ENCODE measurements at places on chromosomes 12 and 14.

DNA sequence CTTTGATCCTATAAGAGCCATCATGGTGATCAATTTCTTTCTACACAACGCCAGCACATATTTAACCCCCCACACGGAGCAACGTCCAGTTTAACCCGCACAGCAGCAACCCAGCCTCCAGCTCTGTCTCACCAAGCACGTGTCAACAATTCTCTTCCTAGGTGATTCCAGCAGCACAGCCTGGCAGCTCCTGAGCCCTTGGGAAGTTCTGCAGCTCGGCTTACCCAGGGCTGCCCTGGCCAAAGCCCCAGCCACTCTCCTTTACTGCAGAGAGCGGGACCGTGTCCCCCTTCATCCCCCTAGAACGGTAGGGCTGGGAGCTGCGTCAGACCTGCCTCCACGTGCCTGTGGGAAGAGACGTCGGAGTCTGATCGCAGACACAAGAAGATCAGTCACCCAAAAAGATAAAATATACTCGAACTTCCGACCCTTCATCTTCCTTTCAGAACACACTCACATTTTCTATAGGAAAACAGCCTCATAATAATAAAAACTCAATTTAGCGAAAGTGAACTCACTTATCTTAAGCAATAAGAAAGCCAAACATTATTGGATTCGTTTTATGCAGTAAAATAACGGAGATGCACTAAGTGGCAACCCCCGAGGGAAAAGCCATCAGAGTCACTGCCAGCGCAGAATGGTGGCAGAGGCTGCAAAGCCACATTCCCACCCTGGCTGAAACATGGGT is 7.6 kb downstream of the TMEM121 start:
- DNase-seq = no peak

- no peak for DNase-seq
These were observed 186.6 kb upstream of the RMST start for GRCh38 chr12:97275728-97276590.

DNA sequence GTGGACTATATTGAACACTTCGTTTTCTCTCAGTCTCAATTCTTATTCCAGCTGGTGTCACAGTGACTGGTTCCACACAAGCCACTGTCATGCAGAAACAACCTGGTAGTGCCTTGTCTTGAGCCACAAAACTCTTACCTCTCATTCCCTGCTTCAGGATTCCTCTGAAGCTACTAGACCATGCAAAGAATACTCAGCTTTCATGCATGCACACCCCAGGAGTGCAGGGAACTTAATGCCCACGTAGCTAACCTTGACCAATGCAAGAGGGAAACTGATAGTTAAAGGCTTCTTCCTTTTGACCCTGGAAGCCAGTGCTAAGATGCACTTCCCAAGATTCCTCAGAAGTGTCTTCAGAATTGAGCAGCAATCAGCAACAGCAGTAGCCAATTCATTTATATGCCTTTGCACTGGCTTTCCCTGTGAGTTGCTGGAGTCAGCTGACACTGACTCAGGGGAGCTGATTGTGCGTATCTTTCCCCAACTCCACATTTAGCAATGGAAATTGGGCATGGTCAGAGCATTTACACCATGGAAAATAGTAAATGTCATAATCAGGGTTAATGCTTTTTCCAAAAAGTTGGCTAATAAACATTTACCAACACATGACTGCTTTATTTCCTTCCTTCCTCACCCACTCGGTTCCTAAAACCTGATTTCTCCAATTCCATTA is 113.6 kb upstream of the SLC35F4 start:
- no peak for DNase-seq

GRCh38 chr12:100326208-100326607 is 30.7 kb upstream of the SLC17A8 start:
- DNase-seq = no peak

GRCh38 chr12:52020539-52021336 is 14.0 kb downstream of the TAMALIN start:
- peak; percentile 74 for DNase-seq

DNA sequence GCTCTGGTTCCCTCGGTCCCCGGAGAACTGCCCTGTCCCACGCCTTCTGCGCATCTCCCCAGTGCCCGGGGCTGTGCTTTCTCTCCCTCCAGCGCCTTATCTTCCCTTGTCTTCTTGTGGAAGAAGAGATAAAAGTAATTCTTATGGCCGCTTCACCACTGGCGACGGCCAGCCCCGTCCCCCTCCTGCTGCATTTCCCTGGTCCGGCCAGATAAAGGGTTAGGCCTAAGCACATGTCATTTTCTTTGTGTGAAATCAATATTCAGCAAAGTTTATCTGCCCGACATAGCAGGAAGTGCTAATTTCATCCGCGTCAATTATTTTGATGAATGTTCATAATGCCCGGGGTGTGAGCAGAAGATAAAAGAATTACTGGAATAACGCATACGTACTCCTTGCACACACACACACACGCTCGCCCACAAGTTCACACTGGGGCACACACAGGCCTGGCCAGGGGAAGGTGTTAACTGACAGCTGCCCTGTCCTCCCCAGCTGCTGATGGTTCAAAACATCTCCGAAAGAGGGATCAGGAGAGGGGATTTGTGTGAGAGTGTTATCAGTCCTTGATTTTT is 177.7 kb upstream of the LHX5 start:
- DNase-seq = no peak

- no peak for DNase-seq
These were observed 33.4 kb downstream of the KITLG start for GRCh38 chr12:88546853-88547252.

DNA sequence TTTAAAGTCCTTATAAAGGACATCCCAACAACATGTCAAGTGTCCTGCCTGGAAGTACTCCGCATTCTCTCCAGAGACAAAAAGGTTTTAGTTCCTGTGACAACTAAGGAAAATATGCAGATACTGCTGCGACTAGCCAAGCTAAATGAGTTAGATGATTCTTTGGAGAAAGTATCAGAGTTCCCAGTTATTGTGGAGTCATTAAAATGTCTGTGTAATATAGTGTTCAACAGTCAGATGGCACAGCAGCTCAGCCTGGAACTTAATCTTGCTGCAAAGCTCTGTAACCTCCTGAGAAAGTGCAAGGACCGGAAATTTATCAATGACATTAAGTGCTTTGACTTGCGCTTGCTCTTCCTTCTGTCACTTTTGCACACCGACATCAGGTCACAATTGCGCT is 40.2 kb downstream of the RIC8B start:
- DNase-seq = no peak

- no peak for DNase-seq
These were observed 20.5 kb downstream of the SOAT2 start for GRCh38 chr12:53123578-53124351.

GRCh38 chr14:42541535-42542001 is 934.9 kb downstream of the LRFN5 start:
- no peak for DNase-seq

GRCh38 chr14:38887696-38888095 is 215.3 kb downstream of the SEC23A start:
- no peak for DNase-seq

GRCh38 chr12:94326234-94326633 is 133.4 kb downstream of the CEP83 start:
- no peak for DNase-seq

DNA sequence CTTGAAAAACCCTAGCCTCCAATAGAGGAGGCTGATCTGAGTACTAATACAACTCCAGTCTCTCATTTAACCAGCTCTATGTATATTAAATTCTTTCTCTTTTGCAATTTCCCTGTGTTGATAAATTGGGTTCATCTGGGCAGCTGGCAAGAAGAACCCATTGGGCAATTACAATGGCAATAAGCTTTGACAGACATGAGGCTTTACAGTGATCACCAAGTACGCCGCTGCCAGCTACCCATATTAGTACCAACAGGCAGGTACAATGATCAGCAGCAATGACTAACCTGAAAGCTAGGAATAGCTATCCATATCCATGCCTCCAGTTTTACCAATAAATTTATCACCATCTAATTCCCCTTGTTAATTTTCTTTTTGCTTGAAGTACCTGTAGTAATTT is 54.5 kb downstream of the OSBPL8 start:
- no peak for DNase-seq

- DNase-seq = no peak
These were observed 401.7 kb downstream of the TRHDE start for GRCh38 chr12:72673853-72674252.

- no peak for DNase-seq
These were observed 285.8 kb downstream of the NRXN3 start for GRCh38 chr14:78455896-78456435.

- DNase-seq = no peak
These were observed 411.1 kb downstream of the TMEM121 start for GRCh38 chr14:105937253-105938054.

DNA sequence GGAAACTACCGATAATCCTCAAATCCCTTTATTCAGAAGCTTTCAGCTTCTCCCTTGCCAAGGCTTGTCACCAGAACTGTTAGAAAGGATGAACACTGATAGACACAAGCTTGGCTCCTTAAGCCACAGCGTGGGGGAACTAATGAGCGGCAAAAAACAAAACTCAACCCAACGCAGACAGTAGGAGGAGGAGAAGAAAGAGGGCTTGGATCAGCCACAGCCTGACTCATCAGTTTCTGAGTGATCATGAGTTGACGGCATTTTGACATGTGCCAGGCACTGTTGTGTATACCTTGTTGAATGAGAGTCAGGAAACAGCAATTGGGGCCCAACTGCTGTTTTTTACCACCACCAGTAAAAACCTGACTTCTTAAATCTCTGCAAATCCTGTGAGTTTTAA is 23.7 kb downstream of the PLXNC1 start:
- DNase-seq = no peak

- no peak for DNase-seq
These were observed 50.6 kb upstream of the FUT8 start for GRCh38 chr14:65361920-65362319.

GRCh38 chr12:20627001-20627588 is 68.0 kb upstream of the SLCO1C1 start:
- DNase-seq = no peak

DNA sequence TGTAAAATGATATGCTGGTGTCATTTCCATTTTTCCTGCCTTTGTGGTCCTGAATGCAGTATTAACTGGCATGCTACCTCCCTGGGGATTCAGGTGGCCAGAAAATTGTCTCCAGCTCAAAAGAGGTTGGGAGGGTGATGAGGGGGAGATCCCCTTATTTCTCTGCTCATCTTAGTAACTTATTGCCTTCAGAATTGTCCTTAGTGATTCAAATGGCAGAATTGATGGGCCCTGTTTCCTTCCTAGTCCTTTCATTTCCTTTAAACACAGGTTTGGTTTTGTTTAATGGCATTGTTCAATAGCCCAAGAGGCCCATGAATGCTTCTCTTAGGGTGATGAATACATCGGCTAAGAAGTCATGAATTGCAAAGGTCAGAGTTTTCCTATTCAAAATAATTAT is 207.0 kb downstream of the SLC41A2 start:
- DNase-seq = no peak

DNA sequence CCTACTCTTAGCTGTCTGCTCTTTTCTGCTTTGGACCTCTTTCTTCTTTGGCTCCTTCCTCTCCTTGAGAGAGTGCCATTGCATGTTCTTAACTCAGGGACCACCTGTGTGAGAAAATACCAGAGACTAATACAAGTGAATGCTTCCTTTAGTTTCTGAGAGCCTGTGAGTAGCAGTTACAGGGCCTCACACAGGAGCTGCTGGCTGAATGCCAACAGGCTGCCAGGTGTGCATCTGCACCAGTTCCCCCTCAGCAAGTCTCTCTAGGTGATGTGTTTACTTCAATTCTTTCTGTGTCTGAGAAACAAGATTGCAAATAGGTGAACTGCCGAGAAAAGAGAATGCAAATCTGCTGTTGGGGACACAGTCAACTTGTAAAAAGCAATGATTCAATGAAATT is 108.2 kb downstream of the STXBP6 start:
- peak; percentile 70 for DNase-seq

DNA sequence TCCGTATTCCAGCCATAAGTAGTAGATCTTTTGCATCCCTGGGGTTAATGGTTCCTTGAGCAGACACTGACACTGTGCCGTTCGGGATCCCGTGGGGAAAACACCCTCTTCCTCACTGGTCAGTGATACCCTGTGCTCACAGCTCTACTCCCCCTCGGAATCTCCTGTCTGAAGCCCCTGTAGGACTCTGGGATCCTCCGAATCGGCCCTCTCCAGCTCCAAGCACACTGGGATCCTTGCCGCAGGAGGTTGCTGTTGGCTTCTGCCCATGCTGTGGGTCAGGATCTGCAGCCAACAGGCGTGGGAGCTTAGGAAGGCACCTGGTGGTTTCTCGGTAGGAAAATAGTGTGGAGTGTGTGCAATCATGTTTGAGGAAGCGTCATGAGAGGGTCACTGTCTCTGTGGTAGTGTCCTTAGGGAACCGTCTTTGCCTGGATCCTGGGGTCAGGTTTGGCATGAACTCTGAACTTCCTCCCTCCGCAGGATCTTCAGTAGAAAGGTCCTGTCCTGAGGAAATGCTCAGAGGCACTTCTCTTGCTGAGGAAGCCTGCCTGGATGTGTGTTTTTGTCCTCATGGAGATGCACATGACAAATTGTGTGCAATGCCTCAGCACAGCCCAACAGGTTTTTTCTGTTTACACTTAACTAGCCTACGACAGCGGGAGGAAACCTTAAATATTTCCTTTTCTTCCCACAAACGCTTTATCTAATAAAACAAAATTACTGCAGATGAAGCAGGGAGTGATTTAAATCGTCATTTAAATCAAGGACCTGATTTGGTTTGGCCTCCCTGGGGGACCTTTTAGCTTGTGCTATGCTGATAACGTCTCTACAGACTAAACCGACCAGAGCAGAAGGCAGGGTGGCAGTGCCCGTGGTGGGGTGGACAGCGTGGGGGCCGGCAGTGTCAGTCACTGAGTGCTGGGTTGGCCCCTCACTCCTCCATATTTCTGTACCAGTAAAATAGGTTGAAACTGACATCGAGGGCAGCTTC is 18.7 kb downstream of the FBXL14 start:
- peak; percentile 6 for DNase-seq

DNA sequence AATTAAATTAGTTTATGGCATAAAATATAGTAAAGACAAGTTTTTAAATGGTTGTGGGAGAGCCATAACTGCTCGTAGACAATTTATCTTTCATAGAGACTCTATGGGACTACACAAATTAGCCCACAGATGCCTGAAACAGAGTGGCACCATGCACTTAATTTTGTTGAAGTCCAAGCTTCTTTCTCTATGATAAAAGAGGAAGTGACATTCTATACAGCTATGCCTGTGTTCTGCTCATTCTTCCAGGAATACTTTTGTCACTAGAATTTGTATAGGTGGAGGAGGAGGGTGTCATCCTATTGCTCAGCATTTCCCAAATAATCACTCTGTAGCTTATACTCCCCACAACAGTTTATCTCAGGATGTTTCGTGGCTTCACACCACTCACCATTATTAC is 43.7 kb upstream of the KICS2 start:
- DNase-seq = no peak

DNA sequence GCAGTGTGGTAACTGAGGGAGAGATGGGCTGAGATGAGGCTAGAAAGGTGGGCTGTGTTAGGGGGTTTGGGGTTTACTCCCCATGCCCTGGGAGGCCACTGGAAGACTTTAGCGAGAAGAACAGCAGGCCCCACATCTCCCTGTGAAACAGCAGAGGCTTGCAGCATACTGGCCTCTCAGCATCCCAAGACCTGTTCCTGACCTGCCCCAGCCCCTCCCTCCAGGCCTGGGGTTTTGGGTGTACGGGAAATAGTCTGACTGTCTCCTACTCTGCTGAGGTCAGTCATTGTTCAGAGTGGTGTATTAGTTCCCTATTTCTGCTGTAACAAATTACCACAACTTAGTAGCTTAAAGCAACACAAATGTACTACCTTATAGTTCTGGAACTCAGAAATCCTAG is 103.5 kb upstream of the HIF1A start:
- no peak for DNase-seq

- no peak for DNase-seq
These were observed 8.9 kb downstream of the ARL6IP4 start for GRCh38 chr12:122989225-122989839.
